ENCODE measurements at places on chromosomes 1 and 21.

- DNase-seq: no peak
Observed at GRCh38 chr21:41725421-41726031, 41.3 kb downstream of the RIPK4 start.

DNA sequence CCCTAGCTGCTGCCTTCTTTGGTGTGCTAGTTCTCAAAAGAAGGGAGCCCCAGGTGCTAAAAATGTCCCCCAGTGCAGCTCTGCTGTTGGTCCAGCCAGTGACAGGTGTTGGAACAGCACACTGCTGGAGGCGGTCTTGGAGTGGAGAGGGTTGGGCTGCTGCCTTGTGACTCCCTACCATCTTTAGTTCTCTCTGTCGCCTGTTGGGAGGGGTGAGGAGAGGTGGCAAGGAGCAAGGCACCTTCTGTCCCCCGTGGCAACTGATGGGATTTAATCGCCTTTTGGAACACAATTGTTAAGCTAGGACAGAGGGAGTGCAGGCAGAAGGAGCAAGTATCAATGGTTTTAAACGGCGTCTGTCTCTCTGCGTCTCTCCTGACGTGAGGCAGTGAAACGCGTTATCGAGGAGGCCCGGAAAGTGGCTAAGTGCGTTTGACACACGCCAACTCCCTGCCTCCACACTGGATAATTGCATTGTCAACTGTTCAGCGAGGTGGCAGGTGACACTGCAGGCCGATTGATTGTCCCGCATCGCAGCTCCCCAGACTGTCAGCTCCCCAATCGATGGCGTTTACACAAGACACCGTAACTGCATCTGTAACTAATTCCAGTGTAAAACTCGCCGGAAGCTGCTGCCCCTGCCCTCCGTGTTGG, 34.0 kb downstream of the TMEM53 start:
- no peak for DNase-seq

- DNase-seq: no peak
Observed at GRCh38 chr1:151860504-151861187, 7.1 kb upstream of the THEM5 start.

- no peak for DNase-seq
Observed at GRCh38 chr1:211895126-211895759, 64.7 kb upstream of the LPGAT1 start.

DNA sequence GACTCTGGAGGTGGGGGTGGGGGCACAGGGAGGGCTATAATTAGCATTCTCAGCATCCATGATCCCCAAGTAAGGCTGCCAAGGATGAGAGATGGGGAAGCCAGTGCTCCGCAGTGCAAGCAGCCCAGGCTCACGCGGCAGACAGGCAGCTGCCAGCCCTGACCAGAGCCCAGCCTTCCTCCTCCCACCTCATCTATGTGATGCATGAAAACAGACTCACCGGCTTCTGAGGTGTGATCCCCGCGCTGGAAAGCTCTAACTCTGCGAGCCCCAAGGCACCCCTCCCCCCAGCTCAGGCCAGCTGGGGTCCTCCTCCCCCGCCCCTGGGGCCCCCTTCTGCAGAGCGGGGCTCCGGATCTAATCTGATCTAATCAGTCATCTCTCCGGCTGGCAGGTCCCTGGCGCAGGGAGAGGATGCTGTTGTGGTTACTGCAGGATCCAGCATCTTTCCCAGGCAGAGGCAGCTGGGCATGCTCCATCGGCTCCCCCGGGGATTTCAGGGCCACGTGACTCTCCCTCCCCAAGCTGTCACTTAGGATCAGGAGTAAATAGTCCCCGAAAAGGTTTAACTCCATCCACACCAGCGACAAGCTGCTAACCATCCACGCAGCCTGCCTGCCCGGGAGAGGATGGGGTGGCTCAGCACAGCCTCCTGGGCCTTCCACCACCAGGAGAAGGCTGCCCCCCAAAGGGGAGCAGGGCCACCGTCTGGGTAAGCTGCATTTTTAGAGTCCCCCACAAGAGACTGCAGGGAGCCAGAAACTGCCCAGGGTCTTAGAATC, at the start of gene PLEKHA6:
PLEKHA6 (minus strand) TSS at position 456 of the 782 bp plus-strand sequence. CDS start 86,202 bp downstream, outside the sequence.
- DNase-seq: no peak

DNA sequence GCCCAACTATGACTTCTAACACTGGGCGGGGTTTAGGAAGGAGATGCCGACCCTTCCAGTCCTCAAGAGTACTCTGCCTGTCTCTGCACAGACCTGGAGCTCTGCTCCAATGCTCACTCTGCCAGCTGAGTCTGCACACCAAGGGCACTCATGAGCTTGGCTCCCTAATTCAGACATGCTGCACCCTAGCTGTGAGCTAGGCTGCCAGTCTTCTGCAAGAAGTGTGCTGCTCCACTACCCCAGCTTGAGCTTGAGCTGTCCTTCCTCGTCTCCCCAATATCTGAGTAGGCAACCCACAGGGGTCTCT, 13.2 kb downstream of the TP53BP2 start:
- no peak for DNase-seq

DNA sequence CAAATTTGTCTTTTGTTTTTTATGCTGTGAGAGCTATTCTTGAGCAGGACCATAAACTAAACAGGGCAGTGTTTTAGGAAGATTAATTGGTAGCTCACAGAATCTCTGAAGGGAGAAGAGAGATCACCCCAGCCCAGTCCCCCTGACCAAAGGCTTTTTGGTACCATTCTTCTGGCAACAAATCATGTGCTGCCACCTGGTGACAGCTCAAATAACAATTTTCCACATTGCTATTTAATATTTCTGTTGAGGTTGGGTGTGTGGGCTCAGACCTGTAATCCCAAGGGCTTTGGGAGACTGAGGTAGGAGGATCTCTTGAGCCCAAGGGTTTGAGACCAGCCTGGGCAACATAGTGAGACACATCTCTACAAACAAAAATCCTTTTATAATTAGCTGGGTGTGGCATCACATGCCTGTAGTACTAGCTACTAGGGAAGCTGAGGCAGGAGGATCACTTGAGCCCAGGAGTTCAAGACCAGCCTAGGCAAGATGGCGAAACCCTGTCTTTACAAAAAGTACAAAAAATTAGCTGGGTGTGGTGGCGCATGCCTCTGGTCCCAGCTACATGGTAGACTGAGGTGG, 2.2 kb upstream of the TESK2 start:
- no peak for DNase-seq

DNA sequence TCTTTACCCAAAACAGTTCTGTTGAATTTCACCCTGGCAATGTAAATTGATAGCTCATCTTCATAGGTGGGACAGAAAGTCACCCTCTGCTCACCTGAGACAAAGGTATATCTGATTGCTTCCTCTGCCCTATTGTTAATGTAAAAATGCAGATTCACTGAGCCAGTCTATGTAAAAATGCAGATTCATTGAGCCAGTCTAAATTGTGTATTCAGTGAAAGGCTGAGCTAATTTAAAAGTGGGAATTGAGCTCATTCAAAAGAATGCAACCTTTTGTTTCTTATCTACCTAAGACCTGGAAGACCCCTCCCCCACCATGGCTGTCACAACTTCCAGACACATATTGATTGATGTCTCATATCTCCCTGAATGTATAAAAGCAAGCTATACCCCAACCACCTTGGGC, 4.8 kb upstream of the MYSM1 start:
- no peak for DNase-seq

GRCh38 chr1:224427346-224427745, 7.3 kb downstream of the WDR26 start:
- DNase-seq: no peak

- no peak for DNase-seq
Observed at GRCh38 chr1:203046984-203047630, 20.8 kb downstream of the PPFIA4 start.

- no peak for DNase-seq
Observed at GRCh38 chr21:45858180-45858579, 123.4 kb upstream of the COL6A1 start.

DNA sequence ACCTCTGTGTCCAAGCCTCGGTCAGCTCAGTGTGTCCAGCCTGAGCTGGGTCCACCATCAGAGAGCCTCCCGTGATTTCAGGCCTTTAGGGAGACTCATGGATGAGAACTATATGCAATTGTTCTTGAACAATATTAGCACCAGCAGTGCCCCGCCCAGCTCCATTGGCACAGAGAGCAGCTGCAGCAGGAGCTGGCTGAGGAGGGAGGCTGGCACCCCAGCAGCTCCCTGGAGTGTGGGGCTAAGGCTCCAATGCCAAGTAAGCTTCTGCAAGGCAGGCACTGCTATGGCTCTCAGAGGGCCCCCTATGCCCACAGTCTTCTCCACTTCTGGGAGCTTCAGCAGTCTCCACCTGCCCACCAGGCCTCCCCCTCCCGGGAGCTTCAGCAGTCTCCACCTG, 593.3 kb downstream of the MATN1 start:
- DNase-seq: no peak

GRCh38 chr1:241927321-241927720, 30.2 kb upstream of the BECN2 start:
- DNase-seq: no peak

DNA sequence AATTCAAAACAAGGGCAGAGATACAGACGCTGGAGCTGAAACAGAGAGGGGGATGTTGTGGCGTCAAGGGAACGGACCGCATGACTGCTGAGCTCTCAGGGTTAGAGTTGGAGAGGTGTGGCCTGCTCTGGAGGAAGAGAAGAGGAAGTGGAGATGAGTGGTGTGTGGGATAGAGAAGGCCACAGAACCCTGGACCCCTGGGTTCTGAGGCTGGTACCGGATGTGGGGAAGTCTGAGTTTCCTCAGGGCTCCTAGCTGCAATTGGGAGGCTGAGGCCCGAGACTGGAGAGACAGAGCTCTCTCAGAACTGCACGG, 1.8 kb downstream of the BCAN start:
- DNase-seq: no peak

DNA sequence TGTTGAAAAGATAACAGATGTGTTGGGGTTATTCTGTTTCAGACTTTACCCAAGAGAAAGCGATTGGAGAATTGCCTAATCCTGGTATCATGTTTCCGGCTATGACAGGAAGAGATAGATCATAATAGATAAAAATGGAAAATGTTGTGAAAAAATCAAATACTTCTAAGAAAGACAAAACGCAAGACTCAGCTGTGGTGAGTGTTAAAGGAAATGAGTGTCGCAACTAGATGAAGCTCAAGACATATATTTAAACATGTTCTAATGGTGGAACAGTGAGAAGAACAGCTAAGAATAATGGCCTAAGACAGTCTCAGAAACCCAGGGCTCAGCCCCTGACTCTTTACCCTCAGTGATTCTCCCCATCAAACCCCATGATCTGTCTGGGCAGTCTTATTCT, 426.7 kb upstream of the RUNX1 start:
- no peak for DNase-seq

- DNase-seq: no peak
Observed at GRCh38 chr1:41838266-41838665, 80.5 kb downstream of the HIVEP3 start.

GRCh38 chr1:84785271-84786036, 95.2 kb upstream of the SSX2IP start:
- no peak for DNase-seq

GRCh38 chr1:211114446-211114845, 19.5 kb downstream of the KCNH1 start:
- DNase-seq: no peak

GRCh38 chr1:215601276-215601675, 34.2 kb downstream of the KCTD3 start:
- no peak for DNase-seq

GRCh38 chr1:6072774-6073479, 27.2 kb downstream of the KCNAB2 start:
- DNase-seq: peak; percentile 29

DNA sequence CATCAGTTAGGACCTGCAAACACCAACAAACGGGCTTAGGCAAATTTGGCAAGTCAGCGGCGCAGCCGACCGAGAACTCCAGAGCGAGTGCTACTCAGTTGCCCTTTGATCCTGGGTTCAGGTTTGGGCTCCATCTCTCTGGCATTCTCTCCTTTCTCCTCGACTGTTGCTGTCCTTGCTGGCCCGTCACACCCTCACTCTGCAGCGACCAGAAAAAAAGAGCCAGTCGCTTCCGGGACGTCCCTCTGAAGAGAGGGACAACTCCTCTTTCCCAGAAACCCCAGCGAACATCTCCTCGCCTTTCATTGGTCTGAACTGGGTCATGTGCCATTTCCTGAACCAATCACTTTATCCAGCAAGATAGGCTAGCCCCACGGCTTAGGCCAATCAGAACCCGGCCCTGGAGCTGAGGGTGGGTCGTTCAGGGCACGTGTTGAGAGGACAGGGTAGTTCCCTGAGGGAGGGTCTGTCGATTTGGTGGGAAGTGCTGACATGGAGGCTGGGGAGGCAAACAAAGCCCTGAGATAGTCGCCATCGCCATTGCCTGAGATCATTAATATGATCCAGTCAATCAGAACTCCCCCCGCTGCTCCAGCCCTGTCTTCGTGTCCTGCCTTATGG, 113.7 kb downstream of the PTPRU start:
- no peak for DNase-seq

DNA sequence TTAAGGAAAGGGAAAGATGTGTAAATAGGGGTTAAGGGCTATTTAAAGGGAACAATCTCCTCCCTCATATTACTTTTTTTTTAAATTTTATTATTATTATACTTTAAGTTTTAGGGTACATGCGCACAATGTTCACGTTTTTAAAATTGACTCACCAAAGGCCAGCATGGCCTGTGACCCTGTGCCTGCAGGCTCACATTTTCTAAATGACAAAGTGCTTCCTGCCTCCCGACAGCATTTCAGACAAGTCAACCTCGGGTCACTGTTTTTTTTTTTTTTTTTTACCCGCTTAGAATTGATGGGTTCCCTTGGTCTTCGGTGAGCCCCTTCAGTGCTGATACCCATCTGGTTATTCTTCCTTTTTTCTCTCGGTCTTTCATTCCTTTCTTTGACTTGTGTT, 70.4 kb upstream of the SCAF4 start:
- no peak for DNase-seq

DNA sequence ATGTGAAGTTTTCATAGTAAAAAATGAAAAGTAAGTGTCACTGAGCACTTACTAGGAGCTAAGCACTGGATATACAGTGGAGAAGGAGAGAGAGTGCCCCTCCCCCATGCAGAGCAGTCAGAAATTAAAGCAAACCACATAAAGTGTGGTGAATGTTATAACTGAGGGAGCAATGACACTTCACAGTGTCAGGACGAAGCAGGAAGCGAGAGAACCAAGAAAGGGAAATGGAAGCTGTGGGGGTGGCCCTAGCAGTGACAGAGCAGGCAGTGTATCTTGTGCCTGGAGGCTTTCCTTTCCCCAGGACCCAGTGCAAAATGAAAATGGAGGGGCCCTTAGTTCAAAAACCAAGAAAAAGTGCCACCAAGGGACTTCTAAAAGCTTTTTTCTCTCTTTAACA, 21.5 kb upstream of the RCAN3 start:
- no peak for DNase-seq

- no peak for DNase-seq
Observed at GRCh38 chr21:45169001-45169400, 94.6 kb downstream of the ADARB1 start.

DNA sequence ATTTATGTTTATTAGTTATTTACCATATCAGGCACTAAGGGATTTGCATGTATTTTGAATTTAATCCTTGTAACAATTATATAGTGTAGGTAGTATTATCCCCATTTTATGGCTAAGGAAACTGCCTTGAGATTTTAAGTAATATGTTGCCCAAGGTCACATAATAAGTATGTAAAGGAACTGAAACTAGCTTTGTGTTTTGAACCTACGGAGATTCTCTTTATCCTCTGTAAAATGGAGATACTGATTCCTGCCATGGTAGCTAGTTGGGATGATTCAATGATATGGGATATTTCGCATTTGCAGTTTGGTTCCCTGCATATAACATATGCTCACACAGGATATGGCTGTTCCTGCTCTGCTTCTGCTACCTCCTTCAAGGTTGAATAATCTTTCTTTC, 144.3 kb downstream of the ST6GALNAC3 start:
- no peak for DNase-seq

- DNase-seq: no peak
Observed at GRCh38 chr1:112099979-112100378, 110.5 kb upstream of the KCND3 start.

GRCh38 chr1:80072563-80072962, 1066.0 kb upstream of the ADGRL4 start:
- no peak for DNase-seq

GRCh38 chr1:31551208-31551607, 25.1 kb upstream of the TINAGL1 start:
- no peak for DNase-seq
